ENCODE measurements at places on chromosomes 1 and 21. TPM values are rescaled to one million over a fixed set of nuclear protein-coding genes. Genes with fewer than 3 reads are reported as not detected.

Gene IFI44
- total RNA-seq, result 187 TPM

Gene TIE1
- total RNA-seq, result not detected

Gene HES2
- 0.30 TPM for total RNA-seq

Gene OR2T35
- total RNA-seq, result not detected

Gene LINGO4
- 0.50 TPM for total RNA-seq

Gene MIGA1
- total RNA-seq, result 10.8 TPM

Gene MORN1
- 8.1 TPM for total RNA-seq

Gene TSPAN1
- total RNA-seq, result not detected

Gene FAM3B
- not detected for total RNA-seq

Gene MCOLN2
- total RNA-seq, result 15.0 TPM

Gene ZNF362
- 21.4 TPM for total RNA-seq

Gene TSTD1
- 33.5 TPM for total RNA-seq

Gene RNF186
- total RNA-seq, result not detected

Gene KPRP
- total RNA-seq, result not detected

Gene TNFRSF8
- 6.5 TPM for total RNA-seq

Gene TFF2
- not detected for total RNA-seq

Gene FAM72A
- total RNA-seq, result 34.3 TPM

Gene PLA2G2C
- not detected for total RNA-seq

Gene BCL2L15
- total RNA-seq, result 1.1 TPM

Gene PGM1
- 37.0 TPM for total RNA-seq

Gene GNL2
- 58.1 TPM for total RNA-seq

Gene MTF2
- total RNA-seq, result 56.7 TPM

Gene UBL4B
- not detected for total RNA-seq

Gene SMCP
- total RNA-seq, result not detected

Gene CHD5
- 0.96 TPM for total RNA-seq

Gene KRTAP6-2
- not detected for total RNA-seq

Gene BTBD8
- total RNA-seq, result 2.7 TPM

Gene PTPN14
- total RNA-seq, result 0.37 TPM

Gene HNRNPCL1
- not detected for total RNA-seq

Gene UTP11
- total RNA-seq, result 33.0 TPM

Gene HHAT
- total RNA-seq, result 1.5 TPM

Gene DAB1
- 2.1 TPM for total RNA-seq

Gene PRR9
- not detected for total RNA-seq

Gene LCE1E
- not detected for total RNA-seq

Gene HMCN1
- 0.07 TPM for total RNA-seq

Gene LIN28A
- not detected for total RNA-seq

Gene CYP2J2
- 2.9 TPM for total RNA-seq

Gene SLC22A15
- 0.81 TPM for total RNA-seq

Gene SLC45A3
- 0.08 TPM for total RNA-seq

Gene KCNE2
- not detected for total RNA-seq

Gene CAMK2N1
- total RNA-seq, result 0.37 TPM

Gene TTC39A
- not detected for total RNA-seq

Gene MFAP2
- total RNA-seq, result not detected

Gene EPHA10
- total RNA-seq, result not detected

Gene SELENBP1
- not detected for total RNA-seq

Gene NPR1
- not detected for total RNA-seq

Gene CD46
- total RNA-seq, result 112 TPM
